Fibroblast of lung (primary cell): ENCODE measurements at places on chromosomes 6 and 20. TPM values are rescaled to one million over a fixed set of nuclear protein-coding genes. Genes with fewer than 3 reads are reported as not detected.

DNA sequence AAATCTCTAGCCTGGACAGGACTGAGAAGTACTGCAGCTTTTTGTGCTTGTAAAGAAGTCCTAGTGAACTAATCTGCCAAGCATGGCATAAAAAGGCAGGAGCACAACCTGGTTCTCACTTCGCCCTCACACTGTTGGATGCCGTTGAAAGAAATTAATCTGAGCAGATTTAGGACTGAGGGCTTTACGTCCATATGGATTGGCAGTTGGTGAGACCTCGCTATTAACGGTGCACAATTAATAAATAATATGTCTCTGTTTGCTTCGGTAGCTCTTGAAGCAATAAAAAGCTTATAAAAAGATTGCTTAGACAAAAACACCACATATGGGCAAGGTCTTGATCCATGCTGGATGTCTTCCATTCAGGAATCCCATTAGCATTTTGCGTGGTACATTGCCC, 185.6 kb upstream of the EPHA7 start:
- no peak for DNase-seq

DNA sequence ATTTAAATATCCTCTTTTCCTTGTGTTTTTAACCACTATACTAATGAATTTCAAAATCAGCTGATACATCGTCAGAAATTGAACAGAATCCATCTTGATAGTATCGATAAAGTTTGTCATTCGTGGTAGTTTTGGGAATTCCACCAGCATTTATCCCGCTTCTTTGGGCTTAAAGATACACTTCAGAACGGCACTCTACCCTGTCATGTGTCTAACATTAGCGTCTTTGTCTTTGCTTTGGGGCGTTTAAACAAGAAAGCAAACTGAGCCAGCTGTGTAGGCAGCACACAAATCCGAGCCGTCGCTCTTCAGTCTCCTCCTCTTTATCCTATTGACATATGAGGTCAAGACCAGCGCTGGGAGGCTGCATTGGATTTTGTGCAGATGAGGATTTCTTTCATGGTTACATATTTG, 27.5 kb upstream of the NHSL1 start:
- DNase-seq = peak; percentile 29

DNA sequence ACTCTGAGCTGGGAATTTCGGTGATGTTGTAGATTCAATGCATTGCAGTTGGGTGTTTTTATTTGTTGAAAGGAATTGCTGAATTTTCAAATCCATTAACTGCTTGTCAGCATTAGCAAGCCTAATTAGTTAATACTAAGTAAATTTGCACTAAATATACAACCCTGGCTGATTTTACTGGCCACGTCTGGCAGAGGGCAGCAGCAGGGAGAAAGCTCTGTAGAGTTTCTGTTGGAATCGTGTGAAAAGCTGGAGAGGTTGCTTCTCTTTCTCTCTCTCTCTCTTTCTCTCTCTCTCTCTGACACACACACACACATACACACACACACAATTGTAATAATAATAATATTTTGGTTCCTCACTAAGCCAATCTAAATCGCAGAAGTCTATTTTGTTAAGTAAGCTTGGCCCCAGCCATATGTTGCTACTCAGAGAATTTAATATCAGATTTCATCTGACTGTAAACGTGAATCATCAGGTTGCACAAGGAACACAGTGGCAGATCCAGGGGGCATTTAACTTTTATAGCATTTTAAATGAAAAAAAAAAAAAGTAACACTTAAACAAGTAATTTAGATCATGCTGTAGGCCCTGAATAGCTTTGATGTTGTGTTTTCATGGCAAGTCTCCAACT, 289.5 kb downstream of the ESR1 start:
- DNase-seq = peak; percentile 86

GRCh38 chr6:81929828-81930227, 177.3 kb upstream of the TENT5A start:
- DNase-seq = peak; percentile 63

- DNase-seq = no peak
Measured at GRCh38 chr20:41242807-41243206, 74.7 kb downstream of the ZHX3 start.

DNA sequence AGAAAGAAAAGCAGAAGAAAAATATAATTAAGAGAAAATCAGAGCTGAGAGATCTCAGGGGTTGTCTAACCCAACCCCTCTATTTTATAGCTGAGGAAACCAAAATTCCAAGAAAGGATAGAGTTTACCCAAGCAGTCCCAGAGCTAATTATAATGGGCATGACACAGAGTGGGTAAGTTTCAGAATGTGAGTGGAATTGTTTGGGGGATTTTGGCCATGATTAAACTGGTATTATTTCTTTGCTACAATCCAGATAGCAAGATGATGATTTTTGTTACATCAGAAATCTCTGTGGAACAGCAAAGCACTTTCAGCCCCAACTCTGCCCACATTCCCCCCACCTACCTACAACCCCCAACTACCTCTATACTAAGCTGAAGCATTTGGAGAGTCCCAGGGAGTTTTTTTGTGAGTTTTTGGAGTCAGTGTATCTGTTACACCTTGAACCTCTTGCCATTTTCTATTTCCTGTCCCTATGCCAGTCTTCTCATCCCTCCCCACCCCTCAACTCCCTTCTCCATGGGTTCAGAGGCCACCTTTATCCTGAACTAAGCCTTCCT, 24.7 kb downstream of the POFUT1 start:
- no peak for DNase-seq

Gene BCAS4
- 14.1 and 26.0 TPM in 2 replicates for polyA plus RNA-seq

Gene PBOV1
- not detected in 2 replicates for polyA plus RNA-seq

Gene TREML1
- polyA plus RNA-seq = not detected in 2 replicates

Gene THBD
- 0.99 and 4.9 TPM in 2 replicates for polyA plus RNA-seq

Gene AIF1
- polyA plus RNA-seq = not detected in 2 replicates

Gene MEP1A
- polyA plus RNA-seq = not detected in 2 replicates

Gene ENPP1
- 48.6 and 51.7 TPM in 2 replicates for polyA plus RNA-seq

Gene TFAP2A
- 0.03 and 0.05 TPM in 2 replicates for polyA plus RNA-seq
